Kidney epithelial cell (primary cell): ENCODE measurements at places on chromosomes 1 and 21. TPM values are rescaled to one million over a fixed set of nuclear protein-coding genes. Genes with fewer than 3 reads are reported as not detected.

DNAH14 gene
- 30.8 and 32.6 TPM in 2 replicates for total RNA-seq

AADACL3 gene
- not detected in 2 replicates for total RNA-seq

RIT1 gene
- 34.8 and 38.8 TPM in 2 replicates for total RNA-seq

SLC2A5 gene
- 0.07 TPM in 1 of 2 replicates, not detected in the other for total RNA-seq

DMRTA2 gene
- total RNA-seq, result not detected in 2 replicates

TATDN3 gene
- 14.7 and 21.7 TPM in 2 replicates for total RNA-seq

ADORA3 gene
- total RNA-seq, result not detected in 2 replicates

S100A7A gene
- total RNA-seq, result not detected in 2 replicates

TDRD5 gene
- 0.34 and 0.54 TPM in 2 replicates for total RNA-seq

PDIK1L gene
- 6.6 and 6.8 TPM in 2 replicates for total RNA-seq

IL10 gene
- total RNA-seq, result not detected in 2 replicates

KPRP gene
- total RNA-seq, result not detected in 2 replicates

BEST4 gene
- 0.25 TPM in 1 of 2 replicates, not detected in the other for total RNA-seq

CD5L gene
- total RNA-seq, result not detected in 2 replicates

NID1 gene
- 21.2 and 26.0 TPM in 2 replicates for total RNA-seq

IL10RB gene
- total RNA-seq, result 13.6 and 13.9 TPM in 2 replicates

C1QA gene
- total RNA-seq, result 0.82 and 2.2 TPM in 2 replicates

DNA sequence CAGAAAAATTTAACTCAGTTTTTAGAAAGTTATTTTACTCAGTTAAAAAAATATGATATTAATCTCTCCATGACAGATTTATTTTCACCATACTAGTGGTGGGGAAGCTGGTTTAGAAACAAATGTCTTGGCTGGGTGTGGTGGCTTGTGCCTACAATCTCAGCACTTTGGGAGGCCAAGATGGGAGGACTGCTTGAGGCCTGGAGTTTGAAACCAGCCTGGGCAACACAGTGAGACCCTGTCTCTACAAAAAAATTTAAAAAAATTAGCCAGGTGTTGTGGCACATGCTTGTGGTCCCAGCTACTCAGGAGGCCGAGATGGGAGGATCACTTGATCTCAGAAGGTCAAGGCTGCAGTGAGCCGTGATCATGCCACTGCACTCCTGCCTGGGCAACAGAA, 17.3 kb downstream of the TAF5L start:
- DNase-seq, result no peak

DNA sequence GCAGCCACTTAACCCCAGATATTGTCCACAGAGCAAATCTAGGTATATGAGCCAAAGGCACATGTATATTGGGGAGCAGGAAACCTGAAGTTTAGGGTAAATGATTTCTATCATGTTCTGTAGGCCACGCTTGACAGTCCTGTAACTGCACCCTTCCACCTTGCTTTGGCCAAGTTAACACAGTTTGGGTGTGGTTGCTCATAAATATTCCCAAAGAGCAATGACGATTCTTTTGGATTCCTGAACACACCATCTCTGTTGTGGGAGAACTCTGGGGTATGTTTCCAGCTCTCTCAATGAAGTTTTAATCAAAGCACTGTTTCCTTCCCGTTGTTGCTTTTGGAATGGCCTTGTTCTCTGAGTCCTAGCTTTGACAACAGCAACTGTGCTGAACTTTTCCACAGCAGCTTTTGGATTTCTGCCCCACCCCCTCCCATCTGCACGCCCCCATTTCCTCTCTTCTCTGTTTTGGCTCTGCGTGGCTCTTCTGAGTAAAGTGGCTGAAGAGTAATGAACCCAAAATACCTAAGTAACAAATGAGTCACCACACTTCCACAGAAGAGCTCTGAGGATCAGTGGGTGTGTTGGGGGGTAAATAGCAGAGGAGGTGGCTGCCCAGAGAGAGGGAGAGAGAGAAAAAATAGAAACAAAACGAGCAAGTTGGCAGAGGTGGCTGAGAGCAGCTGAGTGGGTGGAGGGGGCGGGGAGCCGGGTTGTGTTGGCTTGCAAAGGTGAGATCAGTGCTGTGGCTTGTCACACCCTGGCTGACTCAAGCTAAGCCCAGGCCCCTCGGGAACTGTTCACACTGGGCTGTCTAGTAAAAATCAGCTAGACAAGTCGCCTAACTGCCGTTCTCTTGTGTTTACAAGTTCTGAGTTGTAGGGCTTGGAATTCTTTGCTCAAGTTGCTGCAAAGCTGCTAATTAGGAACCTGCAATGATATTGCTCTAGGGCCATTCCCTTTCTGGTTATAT, 26.9 kb upstream of the RAP1A start:
- DNase-seq, result peak; percentile 86

DNA sequence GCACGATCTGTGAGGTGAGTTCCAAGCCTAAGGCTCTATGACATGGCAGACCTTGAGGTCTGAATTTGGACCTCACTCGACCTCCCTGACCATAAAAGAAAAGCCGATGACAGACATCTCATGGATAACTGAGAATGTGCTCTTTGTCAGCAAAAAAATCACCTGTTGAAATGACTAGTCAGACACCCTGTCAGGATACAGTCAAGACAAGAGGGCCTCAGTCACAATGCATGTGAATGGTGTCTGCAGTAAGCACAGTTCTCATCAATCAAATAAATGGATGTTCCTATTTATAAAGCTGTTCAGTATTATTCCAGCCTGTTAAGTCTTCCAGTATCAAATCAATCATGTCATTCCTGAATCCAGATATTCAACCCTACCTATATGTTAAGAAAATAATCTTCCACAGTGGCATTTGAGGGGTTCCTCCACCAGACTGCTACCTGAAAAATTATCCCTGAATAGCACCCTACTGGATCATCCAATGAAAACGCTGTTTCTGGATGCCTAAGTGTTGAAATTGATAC, 28.6 kb upstream of the EXO1 start:
- DNase-seq, result no peak

DNA sequence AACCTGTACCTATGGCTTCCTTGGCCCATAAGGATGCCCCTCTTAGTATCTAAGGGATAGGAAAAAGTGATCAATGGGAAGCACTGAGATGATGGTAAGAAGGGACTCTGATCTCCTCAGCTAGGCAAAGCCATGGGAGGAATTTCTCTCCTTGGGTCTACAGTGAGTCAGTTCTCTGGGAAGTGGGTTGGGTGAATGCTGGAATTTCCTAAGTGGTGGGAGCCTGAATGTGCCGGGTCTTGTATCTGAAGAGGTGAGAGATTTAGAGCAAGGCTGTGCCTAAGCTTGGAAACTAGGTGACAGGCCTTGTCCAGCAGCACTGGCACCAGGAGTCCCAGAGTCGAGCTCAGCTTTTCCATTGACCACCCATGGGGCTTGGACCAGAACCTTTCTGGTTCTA, 96.3 kb upstream of the SLC2A1 start:
- no peak for DNase-seq

- no peak for DNase-seq
These were observed 107.6 kb upstream of the IPO9 start for GRCh38 chr1:201721082-201722049.

DNA sequence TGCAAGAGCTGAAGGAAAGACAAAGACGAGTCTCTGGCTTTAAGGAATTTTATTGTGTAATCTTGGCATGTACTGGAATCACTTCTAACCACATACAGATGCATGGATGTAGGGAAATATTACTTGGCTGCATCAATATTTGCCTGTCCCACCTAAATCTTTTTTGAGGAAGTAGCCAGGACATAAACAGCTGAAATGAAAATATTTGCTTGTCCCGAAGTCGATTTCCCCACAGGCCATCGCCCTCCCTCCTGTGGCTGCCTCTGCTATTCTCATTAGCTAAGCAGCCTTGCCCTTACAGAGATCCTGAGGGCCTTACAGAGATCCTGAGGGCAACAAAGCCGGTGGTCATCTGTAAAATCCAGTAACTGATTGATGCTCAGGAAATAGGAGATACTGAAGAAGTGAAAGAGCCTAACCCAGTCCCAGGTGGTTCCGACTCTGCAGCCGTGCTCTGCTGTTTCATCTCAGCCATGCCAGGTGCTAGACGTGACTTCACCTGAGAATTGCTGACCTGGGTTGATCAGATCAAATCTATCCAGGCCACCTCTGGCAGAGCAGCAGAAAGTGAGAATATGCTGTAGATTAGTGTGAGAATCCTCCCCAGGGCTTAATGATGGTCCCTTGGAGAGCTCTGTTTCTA, 25.5 kb downstream of the MAN1C1 start:
- DNase-seq, result no peak

GRCh38 chr1:66381621-66382275, 152.2 kb upstream of the SGIP1 start:
- DNase-seq, result no peak

GRCh38 chr1:150514913-150515327, 632 bp upstream of the FALEC start:
- no peak for DNase-seq

- DNase-seq, result no peak
These were observed 36.2 kb downstream of the ACOT7 start for GRCh38 chr1:6357243-6357936.

GRCh38 chr1:178057912-178058534, 35.9 kb upstream of the RASAL2 start:
- no peak for DNase-seq

DNA sequence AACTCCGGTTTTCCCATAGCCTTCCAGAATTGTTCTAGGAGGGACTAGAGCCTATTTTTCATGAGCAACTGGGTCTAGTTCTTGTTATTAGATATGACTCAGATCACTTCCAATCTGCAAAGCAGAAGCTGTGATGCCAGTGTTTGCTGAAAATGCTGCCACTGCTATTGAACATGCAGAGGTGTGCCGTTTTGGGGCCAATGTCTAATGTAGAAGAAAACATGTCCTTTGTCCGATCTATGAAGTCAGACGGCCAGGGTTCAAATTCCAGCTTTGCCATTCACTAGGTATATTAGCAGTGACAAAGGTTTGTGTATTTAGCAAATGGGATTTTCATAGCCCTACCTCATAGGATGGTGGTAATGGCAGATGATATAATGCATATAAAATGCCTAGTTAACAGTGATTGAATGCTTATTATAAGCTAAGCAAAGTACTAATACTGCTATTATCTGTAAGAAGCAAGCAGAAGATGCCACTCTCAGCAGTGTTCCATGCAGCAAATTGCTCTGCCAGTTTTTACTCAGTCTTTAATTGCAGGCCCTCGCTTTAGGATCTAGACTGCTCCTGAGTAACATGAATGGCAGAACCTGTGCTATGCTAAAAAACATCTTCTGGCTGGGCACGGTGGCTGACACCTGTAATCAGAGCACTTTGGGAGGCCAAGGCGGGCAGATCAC, 40.1 kb upstream of the CXADR start:
- DNase-seq, result no peak

DNA sequence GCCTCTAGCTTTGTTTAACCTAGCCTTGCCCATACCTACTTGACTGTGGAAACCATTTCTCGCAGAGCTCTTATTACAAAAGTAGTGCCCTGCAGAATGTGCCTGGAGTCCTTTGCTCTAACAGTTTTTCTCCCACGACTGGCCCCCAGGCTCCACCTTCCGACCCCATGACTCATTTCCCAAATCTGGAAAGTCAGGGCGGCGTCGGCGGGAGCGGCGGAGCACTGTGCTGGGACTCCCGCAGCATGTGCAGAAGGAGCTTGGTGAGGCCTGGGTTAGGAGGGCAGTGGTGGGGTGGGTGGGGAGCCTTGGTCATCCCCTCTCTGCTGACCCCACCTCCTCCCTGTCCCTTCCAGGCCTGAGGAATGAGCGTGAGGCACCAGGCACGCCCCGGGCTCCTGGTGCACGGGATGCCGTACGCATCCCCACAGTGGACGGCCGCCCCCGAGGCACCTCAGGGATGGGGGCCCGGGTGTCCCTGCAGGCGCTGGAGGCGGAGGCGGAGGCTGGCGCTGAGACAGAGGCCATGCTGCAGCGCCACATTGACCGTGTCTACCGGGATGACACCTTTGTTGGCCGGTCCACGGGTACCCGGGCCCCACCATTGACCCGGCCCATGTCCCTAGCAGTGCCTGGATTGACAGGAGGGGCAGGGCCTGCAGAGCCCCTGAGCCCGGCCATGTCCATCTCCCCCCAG, 47.5 kb downstream of the YARS1 start:
- no peak for DNase-seq

- no peak for DNase-seq
These were observed 332.4 kb downstream of the KCNH1 start for GRCh38 chr1:210801501-210801900.

- no peak for DNase-seq
These were observed 18.3 kb downstream of the PLEKHA6 start for GRCh38 chr1:204341380-204341779.

GRCh38 chr1:66431999-66432398, 102.0 kb upstream of the SGIP1 start:
- DNase-seq, result no peak

DNA sequence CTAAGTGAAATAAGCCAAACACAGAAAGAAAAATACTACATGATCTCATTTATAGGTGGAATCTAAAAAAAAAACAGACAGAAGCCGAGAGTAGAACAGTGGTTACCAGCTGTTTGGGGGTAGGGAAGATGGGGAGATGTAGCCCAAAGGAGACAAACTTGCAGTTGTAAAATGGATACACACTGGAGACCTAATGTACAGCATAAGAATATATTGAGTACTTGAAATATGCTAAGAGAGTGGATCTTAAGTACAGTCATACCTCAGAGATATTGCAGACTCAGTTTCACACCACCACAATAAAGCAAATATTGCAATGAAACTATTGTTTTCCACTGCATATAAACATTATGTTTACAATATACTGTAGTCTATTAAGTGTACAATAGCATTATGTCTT, 316.7 kb downstream of the LRRC40 start:
- DNase-seq, result no peak

DNA sequence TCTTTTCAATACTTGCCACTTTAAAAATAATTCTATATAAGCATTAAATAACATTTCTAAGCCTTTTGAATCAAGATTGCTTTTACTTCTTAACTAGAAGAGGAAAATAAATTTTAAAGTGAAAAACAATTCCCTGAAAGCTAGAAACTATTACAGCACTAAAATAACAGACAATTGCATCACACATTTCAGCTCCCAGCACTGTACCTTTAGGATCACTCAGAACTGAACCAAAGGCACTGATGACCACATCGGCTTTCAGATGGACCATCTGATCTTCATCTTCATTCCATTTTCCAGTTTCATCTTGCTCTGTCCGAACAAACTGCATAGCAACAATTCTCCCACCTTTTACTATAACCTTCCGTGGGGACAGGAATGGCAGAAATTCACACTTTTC, 347.3 kb downstream of the DPYD start:
- DNase-seq, result no peak

- DNase-seq, result no peak
These were observed 43.4 kb downstream of the PRDM15 start for GRCh38 chr21:41835711-41836154.

GRCh38 chr1:2583871-2584351, 2.7 kb upstream of the PRXL2B start:
- no peak for DNase-seq

GRCh38 chr1:34851431-34852105, 8.0 kb downstream of the SMIM12 start:
- no peak for DNase-seq

GRCh38 chr1:213572912-213573647, 414.7 kb upstream of the PROX1 start:
- DNase-seq, result no peak

- no peak for DNase-seq
These were observed 17.5 kb upstream of the ACBD6 start for GRCh38 chr1:180519846-180520245.

DNA sequence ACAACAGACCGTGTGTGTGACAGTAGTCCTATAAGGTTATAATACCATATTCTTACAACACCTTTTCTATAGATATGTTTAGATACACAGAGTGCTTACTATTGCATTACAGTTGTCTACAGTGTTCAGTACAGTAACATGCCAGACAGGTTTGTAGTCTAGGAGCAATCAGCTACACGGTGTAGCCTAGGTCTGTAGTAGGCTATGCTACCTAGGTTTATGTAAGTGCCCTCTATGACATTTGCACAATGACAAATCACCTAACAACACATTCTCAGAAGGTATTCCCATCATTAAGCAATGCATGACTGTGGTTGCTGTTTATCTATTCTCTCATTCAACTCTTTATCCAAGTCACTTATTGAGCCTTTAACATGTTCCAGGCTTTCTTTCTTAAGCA, 1.8 kb upstream of the WLS start:
- no peak for DNase-seq
